Stimulated activated CD4-positive, alpha-beta T cell treated with anti-CD3 and anti-CD28 coated beads, Interleukin-15, amount 100 ng/mL, for 1 hour (primary cell): ENCODE measurements at places on chromosomes 2 and 18.

DNA sequence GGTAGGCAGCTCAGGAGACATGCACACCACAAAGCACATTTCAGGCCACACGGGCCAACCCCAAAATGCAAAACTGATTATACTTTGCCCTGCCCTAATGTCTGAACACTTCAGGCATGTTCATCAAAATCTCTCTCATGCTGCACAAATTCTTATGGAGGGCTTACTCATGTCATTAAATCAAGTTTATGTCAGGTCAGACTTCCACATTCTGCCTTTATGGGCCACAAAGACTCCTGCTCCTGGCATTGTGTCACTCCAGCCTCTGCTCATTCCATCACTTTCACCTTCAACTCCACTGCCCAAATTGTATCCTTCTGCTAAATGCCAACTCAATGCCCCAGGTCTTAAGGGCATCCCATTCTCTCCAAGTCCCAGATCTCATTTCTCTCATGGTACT, 9.2 kb downstream of the UXS1 start:
- DNase-seq = no peak

GRCh38 chr2:42442774-42443173, 51.0 kb downstream of the KCNG3 start:
- DNase-seq = no peak

DNA sequence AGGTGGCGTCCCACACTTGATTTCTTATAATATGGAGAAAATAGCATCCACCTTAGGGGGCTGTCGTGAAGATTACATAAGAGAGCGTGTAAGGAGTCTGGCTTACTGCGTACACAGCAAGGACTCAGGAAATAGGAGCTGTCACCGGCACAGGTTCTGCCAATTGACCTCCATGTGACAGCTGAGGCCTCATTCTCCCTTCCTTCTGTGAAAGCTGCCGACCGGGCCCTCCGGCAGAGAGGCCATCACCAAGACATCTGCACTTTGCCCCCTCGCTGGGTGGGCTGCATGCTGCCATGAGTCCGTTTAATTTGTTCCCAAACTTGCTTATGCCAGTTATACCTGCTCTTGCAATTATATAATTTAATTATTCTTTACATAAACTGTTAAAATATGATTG, 27.7 kb downstream of the HS1BP3 start:
- DNase-seq = no peak

GRCh38 chr2:105100046-105100840, 62.4 kb downstream of the MRPS9 start:
- no peak for DNase-seq

- DNase-seq = no peak
Measured at GRCh38 chr2:233838726-233839446, 15.4 kb downstream of the HJURP start.

- DNase-seq = no peak
Measured at GRCh38 chr2:15009681-15010080, 377.2 kb downstream of the LRATD1 start.

- DNase-seq = no peak
Measured at GRCh38 chr2:33782395-33783230, 183.5 kb upstream of the FAM98A start.

- no peak for DNase-seq
Measured at GRCh38 chr2:10091182-10091888, 11.1 kb upstream of the CYS1 start.

DNA sequence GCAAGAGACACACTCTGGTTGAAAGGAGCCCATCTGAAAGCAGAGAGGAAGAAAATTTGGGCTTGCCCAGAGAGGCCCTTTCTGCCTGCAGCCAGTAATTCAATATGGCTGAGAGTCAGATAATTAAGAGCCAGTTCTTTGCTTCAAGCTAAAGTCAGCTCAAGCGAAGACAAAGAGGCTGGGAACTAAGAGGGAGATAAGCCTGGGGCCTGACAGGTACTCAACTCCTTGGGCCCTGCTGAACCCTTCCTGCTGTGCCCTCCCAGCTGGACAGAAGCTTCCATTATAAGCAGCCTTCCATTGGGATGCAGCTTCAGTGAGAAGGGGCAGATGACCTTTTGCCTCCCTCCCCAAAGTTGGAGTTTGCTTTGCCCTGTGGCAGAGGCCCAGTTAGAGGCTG, 12.0 kb downstream of the FBXO41 start:
- no peak for DNase-seq

GRCh38 chr18:43160509-43160908, 45.0 kb upstream of the RIT2 start:
- no peak for DNase-seq

GRCh38 chr18:21281603-21282002, 39.6 kb downstream of the GREB1L start:
- DNase-seq = no peak

GRCh38 chr2:74577448-74577847, 22.9 kb downstream of the DOK1 start:
- no peak for DNase-seq

DNA sequence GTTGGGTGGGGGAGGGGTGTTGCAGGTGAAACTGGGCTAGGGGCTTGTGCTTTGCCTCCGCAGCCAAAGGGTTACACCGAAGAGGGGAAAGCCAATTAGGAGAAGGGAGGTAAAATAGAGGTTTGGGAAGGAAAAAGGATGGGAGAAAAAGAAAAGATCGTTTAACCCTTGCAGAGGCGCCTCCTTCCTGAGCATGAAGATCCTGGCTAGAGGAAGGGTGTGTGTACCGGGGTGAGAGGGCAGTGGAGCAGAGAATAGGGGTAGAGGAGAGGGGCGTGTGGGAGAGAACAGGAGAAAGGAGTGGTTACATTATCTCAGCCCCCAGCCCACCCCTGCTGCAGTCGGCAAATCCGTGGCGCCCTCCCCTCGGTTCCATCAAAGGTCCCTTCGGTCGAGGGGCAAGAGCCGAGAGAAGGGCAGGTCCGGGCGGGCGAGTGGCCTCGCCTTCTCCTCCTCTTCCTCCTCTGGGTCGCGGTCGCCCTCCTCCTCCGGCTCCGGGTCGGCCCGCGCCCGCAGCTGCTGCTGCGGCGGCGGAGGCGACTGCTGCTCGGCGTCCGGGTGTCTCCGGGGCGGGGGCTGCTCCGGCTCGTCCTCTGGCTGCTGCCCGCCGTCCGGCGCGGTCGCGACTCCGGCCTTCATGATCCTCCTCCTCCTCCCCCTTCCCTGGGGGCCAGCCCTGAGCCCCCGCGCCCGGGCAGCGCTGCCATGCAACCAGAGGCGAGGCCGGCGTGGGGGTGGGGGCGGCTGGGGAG, 1.1 kb downstream of the MARCHF4 start:
- no peak for DNase-seq

DNA sequence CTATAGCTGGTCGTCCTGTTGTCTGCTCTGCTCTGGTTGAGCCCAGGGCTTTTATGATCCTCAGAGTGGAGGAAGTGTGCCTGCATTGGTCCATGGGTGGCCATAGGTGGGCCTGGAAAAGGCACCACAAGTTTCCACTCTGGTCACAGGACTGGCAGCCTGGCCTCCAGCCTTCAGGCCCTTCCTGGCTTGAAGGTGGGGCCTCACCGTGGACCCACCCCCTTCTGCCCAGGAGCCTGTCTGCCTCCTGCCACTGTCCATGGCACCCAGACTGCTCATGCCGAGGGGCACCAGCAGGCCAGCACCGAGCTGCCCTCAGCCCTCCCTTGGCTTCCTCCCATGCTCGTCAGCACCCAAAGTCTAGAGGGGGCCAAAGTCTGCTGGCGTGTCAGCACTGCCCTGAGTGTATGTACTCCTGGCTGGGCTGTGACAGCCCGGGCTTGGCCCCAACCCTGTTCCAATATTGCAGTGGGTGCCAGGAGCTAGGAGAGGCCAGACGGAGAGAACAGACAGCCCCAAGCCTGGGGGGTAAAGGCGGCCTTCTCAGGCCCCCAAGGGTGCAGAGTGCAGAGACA, 529.4 kb downstream of the DCC start:
- no peak for DNase-seq

DNA sequence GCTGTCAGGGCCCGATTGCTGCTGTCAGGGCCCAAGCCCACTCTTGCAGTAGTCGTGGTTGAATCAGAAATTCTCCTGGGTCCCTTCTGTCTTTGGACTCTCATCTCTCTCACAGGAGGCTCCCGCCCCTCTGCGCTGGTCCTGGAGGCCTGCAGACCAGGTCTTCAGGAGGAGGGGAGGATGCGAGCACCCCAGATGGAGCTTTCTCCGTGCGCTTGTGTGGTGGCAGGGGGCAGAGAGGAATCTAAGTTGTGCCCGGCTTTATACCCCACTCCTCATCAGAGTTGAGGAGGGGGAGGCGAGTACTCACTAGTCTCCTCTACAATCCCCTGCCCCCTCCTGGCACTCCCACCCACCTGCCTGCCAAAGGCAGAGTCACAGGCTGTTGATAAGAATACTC, 10.4 kb downstream of the EN1 start:
- DNase-seq = no peak

DNA sequence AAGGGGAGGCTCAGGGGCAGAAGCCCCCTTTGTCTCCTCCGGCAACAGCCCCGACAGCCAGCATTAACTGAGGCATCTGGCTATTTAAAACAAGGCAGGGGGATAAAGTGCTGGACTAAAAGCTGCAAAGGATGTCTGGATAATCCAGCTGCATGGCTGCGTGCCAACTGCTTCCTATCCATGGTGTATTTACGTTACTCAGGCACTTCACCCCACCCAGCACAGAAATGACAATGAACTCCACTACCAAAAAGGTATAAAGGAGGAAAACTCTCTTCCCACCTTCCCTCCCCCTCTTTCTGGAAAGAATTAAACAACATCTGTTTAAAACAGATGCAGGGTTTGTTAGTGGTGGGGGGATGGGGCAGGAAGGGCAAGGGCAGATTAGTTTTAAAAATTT, 82.5 kb downstream of the SPRED2 start:
- DNase-seq = no peak

DNA sequence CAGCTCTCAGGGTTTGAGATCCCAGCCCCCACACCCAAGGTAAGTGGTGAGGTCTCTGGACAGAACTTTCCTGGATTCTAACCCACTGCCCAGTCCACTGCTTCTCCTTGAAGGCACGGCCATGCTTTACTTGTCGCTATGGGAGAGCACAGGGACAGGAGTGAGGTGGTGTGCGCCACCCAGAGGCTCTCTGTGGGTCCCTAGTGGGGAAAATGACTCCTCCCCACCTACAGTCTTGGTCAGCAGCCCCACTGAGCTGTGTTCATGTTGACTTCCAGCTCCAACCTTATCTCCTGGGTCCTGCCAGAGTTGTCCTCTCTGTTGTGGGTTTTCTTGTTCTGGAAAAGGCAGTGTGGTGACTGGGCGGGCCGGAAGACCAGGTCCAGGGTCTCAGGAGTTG, 11.1 kb downstream of the TET3 start:
- DNase-seq = no peak

- no peak for DNase-seq
Measured at GRCh38 chr2:217075268-217076057, 215.6 kb upstream of the TNP1 start.

DNA sequence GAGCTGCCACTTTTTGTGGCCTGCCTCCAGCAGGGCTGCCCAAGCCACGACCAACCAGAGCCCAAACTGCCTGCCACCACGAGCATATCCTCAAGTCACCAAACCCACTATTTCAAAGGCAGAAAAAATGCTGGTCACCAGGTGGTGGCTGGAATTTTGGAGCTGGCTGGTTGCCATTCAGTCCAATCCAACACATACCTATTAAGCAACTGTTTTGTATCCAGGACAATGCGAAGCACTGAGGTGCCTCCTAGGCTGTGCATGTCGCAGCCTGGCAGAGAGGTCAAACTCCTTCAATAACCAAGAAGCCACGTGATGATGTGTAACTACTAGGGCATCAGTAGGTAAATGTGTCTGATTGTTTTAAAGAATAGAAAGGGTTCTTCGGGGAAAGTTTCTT, 108.3 kb upstream of the PPP1CB start:
- no peak for DNase-seq

DNA sequence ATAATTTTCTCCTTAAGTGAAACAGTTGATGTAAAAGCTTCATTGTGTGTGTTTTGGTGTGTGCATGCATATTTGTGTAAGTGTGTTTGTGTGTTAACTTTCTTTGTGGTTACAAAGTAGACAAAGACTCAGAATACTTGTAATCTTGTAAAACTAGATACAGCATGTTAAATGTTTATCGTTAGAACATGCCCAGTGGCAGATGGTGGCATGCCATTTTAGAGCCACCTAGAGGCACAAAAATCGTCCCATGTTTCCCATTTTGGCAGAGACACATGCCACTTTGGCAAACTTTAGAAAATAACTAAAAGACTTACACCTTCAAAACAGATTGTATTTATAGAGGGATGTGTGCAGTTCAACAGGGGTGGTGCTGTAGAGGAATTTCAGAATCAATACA, 224.1 kb downstream of the LRP1B start:
- no peak for DNase-seq

- no peak for DNase-seq
Measured at GRCh38 chr18:36420826-36421225, 123.3 kb downstream of the FHOD3 start.

DNA sequence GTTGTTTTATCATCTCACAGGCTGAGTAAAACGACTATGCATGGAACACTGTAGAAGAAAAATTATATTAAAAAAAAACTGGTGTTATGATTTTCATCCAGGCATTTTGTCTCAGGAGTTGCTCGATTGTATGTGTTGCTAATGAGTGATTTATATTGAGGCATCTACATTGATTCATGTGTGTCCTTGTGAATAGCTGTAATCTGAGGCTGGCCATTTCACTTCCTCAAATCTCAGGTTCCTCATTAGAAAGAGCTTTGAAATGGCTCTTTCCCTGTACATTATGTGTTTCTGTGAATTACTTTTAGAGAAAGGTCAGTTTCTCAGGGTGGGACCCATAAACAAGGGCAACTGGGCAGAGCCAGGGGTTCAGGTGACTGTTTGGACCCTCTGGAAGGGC, 2.3 kb downstream of the IL18R1 start:
- no peak for DNase-seq

DNA sequence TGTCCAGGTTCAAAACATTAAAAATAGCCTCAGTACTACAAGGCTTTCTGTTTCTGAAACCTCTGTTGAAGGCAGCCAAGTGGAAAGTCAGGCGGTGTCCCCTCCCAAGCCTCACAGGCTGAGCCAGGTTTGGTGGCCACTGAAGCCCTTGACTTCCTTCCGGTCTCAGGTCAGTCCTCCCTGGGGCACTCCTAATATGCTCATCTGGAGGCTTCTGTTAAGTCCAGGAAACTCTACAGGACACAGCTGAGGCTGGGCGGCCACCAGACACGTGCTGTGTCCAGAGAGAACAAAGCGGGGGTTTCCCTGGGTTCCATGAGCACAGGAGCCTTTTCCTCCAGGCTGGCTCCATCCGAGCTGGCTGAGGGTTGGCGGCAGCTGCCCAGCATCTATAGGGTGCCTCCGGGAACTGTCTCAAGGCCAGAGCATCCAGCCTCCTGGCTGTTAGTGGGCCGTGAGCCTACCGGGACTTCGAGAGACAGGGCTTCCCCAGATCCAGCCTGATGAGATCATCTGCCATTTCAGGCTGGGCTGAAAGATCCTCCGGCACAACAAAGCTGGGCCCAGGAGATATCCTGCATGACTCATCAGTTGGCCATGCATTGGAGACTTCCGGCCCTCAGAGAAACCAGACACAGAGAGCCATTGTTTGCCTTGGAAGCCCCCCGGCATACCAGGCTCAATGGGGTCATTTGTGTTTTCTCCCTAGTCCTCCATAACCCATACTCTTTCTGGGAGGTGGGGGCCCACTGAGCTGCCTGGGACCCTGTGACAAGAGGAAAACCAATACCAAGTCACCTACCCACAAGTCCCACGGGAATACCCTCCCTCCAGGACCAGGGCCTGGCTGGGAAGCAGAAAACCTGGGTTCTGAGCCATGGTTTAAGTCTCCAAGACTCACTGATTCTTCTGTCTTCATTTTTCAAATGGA, 71.7 kb downstream of the HS1BP3 start:
- no peak for DNase-seq
